ENCODE measurements at places on chromosomes 11 and 22.

- H3K4me3 ChIP-seq = no peak overlapping the region
- DNase-seq = no peak
- no peaks in the 10 kb centered on the region for H3K27me3 ChIP-seq
- H3K27ac ChIP-seq = no peak overlapping the region
- no peaks in the 10 kb centered on the region for H3K36me3 ChIP-seq
Observed at GRCh38 chr11:102879801-102880200, 5.0 kb upstream of the MMP12 start.

DNA sequence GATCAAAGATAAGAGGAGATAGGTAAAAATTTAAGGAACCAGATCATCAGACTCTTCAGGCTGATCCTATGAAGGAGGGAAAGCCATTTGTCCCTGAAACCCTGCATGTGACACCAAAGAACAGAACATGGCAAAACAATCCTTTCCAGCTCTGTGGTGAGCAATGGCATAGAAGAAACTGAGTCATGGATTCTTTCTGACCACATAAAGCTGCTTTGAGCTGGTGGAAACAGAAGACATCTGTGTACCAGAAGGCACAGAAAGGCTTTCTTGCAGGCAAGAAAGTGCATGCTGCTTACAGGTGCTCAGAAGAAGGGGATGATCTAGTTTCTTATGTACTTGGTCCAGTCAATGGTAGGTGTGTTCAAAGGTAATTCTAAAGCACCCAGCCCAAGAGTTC lies 45.0 kb upstream of the APOA1 start:
- H3K27me3 ChIP-seq = no peaks in the 10 kb centered on the region
- DNase-seq = no peak
- H3K4me1 ChIP-seq = no peaks in the 10 kb centered on the region
- no peaks in the 10 kb centered on the region for H3K36me3 ChIP-seq
- no peak overlapping the region for H3K4me3 ChIP-seq

- peaks cover 37% of the 10 kb centered on the region for H3K4me1 ChIP-seq
- H3K36me3 ChIP-seq = no peaks in the 10 kb centered on the region
- H3K27me3 ChIP-seq = peaks cover 13% of the 10 kb centered on the region
- peak overlapping the region; percentile 62 for H3K27ac ChIP-seq
- H3K4me3 ChIP-seq = peak overlapping the region; percentile 79
- DNase-seq = no peak
Observed at GRCh38 chr11:130449310-130449990, 1.0 kb downstream of the ADAMTS15 start.

GRCh38 chr11:72592698-72593495 lies 81.3 kb downstream of the PDE2A start:
- H3K4me1 ChIP-seq = peaks cover 12% of the 10 kb centered on the region
- H3K27me3 ChIP-seq = peaks cover 48% of the 10 kb centered on the region
- H3K27ac ChIP-seq = no peak overlapping the region
- H3K36me3 ChIP-seq = no peaks in the 10 kb centered on the region

GRCh38 chr22:44940130-44940529 lies 69.7 kb downstream of the PHF21B start:
- no peaks in the 10 kb centered on the region for H3K27me3 ChIP-seq
- no peak overlapping the region for H3K4me3 ChIP-seq
- peaks cover 34% of the 10 kb centered on the region for H3K36me3 ChIP-seq
- DNase-seq = no peak

- H3K4me1 ChIP-seq = no peaks in the 10 kb centered on the region
- DNase-seq = no peak
- H3K27ac ChIP-seq = no peak overlapping the region
- H3K27me3 ChIP-seq = no peaks in the 10 kb centered on the region
- no peak overlapping the region for H3K4me3 ChIP-seq
Observed at GRCh38 chr11:77908835-77909234, 85.6 kb downstream of the INTS4 start.

GRCh38 chr22:32801537-32802236 lies at the start of gene TIMP3:
TIMP3 (plus strand) TSS chr22:32801705; CDS start chr22:32802002, 297 bp downstream.
- H3K4me3 ChIP-seq = peak within 1 kb of the TSS; percentile 89
- no peaks in the 10 kb centered on the region for H3K36me3 ChIP-seq
- DNase-seq = peak; percentile 71
- H3K27me3 ChIP-seq = peaks cover 5% of the 10 kb centered on the region

DNA sequence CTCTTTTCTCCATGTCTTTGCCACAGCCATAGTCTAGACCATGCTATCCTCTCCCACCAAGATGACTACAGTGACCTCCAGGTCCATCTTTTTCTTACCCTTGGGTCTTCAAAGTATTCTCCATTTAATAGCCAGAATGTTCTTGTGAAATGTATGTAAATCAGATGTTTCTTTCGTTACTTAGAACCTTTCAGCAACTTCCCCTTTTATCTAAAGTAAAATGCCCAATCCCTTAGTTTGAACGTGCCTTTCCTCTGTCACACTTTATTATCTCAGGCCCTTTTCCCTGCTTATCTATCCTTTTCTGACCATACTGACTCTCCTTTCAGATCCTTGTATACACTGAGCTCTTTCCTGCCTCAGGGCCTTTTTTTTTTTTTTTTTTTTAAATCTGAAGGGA lies 17.9 kb downstream of the RBM4B start:
- no peak overlapping the region for H3K4me3 ChIP-seq
- no peaks in the 10 kb centered on the region for H3K4me1 ChIP-seq
- H3K36me3 ChIP-seq = peaks cover 54% of the 10 kb centered on the region
- H3K27ac ChIP-seq = no peak overlapping the region
- H3K27me3 ChIP-seq = no peaks in the 10 kb centered on the region

- H3K27me3 ChIP-seq = no peaks in the 10 kb centered on the region
- no peak for DNase-seq
- no peak overlapping the region for H3K27ac ChIP-seq
- H3K36me3 ChIP-seq = no peaks in the 10 kb centered on the region
- no peaks in the 10 kb centered on the region for H3K4me1 ChIP-seq
- H3K4me3 ChIP-seq = no peak overlapping the region
Observed at GRCh38 chr11:18669219-18669596, 29.4 kb upstream of the TMEM86A start.

GRCh38 chr22:23256986-23257888 lies 76.9 kb downstream of the BCR start:
- H3K27ac ChIP-seq = no peak overlapping the region
- peaks cover 82% of the 10 kb centered on the region for H3K36me3 ChIP-seq
- no peak for DNase-seq
- peaks cover 5% of the 10 kb centered on the region for H3K4me1 ChIP-seq
- H3K4me3 ChIP-seq = no peak overlapping the region

- DNase-seq = no peak
- H3K27ac ChIP-seq = peak overlapping the region; percentile 54
- no peak overlapping the region for H3K4me3 ChIP-seq
- no peaks in the 10 kb centered on the region for H3K27me3 ChIP-seq
Observed at GRCh38 chr11:61120706-61121191, 18.5 kb downstream of the CD5 start.

DNA sequence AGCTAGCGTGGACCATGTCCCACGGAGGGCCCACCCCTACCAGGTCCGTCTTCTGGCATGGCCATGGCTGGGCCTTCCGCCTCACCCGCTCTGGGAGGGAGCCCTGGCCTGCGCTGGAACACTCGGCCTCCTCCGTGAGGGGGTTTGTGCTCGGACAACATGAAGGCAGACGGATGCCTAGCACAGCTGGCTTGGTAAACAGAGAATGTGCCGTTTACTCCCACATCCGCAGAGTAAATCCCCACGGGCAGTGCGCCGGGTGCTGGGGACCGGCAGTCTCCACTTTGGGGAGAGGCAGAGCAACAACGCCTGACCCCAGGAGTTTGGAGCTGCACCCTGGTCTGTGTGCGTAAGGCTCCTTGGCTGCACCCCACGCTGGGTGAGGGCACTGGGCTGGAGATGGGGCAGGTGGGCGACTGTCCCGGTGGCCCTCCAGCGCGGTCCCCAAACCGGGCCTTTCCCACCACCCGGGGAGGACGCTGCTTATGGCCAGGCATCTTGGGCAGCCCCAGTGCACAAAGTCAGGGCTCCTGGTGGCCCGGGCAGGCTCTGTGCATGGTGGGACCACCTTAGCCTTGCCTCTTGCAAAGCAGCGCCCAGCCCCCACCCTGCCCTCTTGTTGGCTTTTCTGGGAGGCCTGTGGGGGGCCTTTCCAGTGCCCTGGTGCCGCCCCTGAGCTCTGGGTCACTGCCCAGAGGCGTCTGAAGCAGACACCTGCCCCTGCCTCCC lies 30.7 kb upstream of the MUC5AC start:
- no peaks in the 10 kb centered on the region for H3K27me3 ChIP-seq
- no peak overlapping the region for H3K27ac ChIP-seq
- no peak overlapping the region for H3K4me3 ChIP-seq
- H3K36me3 ChIP-seq = no peaks in the 10 kb centered on the region

- peaks cover 3% of the 10 kb centered on the region for H3K36me3 ChIP-seq
- DNase-seq = peak; percentile 59
- peaks cover 12% of the 10 kb centered on the region for H3K4me1 ChIP-seq
- no peak overlapping the region for H3K27ac ChIP-seq
- no peaks in the 10 kb centered on the region for H3K27me3 ChIP-seq
Observed at GRCh38 chr11:133163463-133164419, 368.6 kb downstream of the OPCML start.

Data from spinal cord (tissue), 10 donors.